Choroid plexus epithelial cell (primary cell): ENCODE measurements at places on chromosomes 7 and 10.
A peak's percentile ranks its signal among the peaks of the same experiment; 100 is the strongest.

GRCh38 chr10:116109481-116109880 lies 163.5 kb downstream of the GFRA1 start:
- no peak for DNase-seq

GRCh38 chr10:118698421-118698820 lies 56.3 kb downstream of the CACUL1 start:
- DNase-seq, result peak; percentile 82

DNA sequence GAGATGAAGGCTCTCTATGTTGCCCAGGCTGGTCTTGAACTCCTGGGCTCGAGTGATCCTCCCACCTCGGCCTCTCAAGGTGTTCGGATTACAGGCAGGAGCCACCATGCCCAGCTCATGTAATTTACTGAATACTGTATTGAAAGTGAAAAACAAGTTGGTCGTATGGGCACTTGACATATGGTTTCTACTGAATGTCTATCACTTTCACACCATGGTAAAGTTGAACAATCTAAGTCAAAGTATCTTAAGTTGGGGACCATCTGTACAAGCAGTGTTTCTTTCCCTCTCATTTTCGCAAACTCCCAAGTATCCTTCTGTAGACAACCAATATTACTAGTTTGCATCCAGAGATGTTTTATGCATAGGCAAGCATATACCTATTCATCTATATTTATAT lies 116.6 kb downstream of the TMEM178B start:
- no peak for DNase-seq

DNA sequence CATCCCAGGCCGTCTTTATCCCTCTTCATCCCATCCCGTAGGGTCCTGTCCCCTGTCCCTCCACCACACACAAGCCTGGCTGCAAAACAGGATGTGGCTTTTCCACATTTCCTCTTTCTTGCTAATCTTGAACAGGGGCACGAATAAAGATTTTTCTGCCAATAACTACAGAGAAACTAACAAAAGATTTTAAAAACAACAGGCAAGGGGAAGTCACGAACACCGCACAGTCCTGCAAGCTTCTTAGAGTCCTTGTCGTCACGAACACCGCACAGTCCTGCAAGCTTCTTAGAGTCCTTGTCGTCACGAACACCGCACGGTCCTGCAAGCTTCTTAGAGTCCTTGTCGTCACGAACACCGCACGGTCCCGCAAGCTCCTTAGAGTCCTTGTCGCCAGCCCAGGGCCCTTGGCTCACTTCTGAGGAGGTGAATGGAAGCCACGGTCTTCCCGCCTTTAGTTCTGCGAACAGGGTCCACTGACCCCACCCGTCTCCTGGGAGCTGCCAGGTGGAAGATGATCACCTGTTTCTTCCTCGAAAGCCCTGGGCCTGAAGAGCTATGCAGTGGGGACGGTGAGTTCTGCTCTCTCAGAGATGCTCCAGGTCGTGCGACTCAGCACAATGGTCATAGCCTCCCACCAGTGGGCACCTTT lies 10.3 kb upstream of the INSIG1 start:
- no peak for DNase-seq

GRCh38 chr7:20440472-20441105 lies 109.9 kb downstream of the ITGB8 start:
- DNase-seq, result peak; percentile 75

GRCh38 chr7:44067064-44067951 lies 1.9 kb upstream of the PGAM2 start:
- no peak for DNase-seq

GRCh38 chr10:101894742-101895141 lies 51.1 kb upstream of the KCNIP2 start:
- DNase-seq, result no peak

DNA sequence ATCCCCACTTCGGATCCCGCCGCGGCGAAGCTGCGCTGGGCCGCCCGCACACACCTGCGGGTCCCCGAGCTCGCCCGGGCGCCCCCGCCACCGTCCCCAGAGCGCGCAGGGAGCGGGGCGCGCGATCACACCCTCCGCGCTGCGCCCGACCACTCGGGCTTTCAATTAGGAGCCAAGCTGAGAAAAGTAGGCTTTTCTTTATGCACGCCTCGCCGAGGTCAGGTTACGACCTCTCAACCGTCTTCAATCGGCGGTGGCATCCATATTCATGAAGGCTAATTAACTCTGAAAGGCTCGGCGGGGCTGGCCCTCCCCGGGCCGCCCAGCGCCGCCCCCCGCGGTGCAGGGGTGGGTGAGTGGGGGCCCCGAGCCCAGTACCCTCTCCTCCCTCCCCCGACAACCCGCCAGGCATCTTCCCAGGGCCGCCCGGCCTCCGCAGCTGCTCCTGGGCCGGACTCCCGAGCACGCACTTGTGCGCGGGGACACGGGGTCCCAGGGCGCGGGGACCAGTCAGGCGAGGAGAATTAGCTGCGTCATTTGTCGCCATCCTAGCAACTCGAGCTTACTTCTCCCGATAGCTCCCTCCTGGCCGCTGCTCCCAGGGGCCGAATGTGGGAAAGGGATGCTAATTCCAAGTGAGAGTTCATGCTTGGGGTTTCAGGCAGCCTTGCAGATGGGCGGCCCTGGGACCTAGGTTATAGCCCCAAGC lies 155.5 kb upstream of the LYZL2 start:
- DNase-seq, result peak; percentile 79

DNA sequence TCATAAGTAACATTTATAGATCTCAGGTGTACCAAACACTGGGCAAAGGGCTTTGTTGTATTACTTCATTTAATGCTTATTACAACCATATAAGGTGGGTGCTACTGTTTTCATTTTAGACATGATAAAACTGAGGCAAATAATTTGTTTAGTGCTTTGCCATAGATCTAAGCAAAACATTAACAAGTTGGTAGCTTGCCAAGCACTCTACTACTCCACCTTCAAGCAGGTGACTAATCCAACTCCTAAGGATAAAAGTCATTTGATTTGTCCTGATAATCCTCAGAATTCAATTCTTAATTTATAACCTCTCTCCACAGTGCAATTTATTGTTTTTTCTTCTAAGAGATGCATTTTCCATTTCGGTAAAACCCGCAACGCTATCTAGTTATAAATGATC lies 646.4 kb downstream of the GRM8 start:
- DNase-seq, result no peak

GRCh38 chr10:6212806-6213205 lies 10.1 kb downstream of the PFKFB3 start:
- no peak for DNase-seq

- no peak for DNase-seq
These were observed 6.0 kb downstream of the MYL7 start for GRCh38 chr7:44134943-44135628.

GRCh38 chr7:6398943-6399342 lies 48.8 kb downstream of the DAGLB start:
- peak; percentile 46 for DNase-seq

DNA sequence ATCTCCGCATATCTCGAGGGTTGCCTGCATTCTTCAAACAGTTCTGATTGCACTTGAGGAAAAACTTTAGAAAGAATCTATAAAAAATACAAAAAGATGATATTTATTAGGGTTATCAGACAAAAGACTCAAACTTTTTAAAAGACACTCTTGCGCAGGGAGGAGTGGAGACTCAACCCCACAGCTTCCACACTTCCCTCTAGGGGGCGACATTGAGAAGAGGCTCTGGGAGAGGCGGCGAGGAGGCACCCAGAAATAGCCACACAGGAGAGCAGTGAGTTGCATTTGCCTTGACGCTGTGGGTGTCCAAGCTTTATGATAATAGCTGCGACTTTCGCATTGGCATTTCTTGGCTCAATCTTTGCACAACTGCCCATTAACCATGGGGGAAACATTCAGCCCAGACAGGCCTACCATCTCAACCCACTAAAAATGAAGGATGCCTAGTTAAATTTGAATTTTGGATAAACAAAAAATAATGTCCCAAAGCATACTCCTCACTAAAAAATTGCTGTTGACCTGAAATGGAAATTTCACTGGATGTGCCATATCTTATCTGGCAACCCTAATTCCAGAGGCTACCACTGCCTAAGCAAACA lies 86.2 kb downstream of the EBF3 start:
- peak; percentile 3 for DNase-seq

DNA sequence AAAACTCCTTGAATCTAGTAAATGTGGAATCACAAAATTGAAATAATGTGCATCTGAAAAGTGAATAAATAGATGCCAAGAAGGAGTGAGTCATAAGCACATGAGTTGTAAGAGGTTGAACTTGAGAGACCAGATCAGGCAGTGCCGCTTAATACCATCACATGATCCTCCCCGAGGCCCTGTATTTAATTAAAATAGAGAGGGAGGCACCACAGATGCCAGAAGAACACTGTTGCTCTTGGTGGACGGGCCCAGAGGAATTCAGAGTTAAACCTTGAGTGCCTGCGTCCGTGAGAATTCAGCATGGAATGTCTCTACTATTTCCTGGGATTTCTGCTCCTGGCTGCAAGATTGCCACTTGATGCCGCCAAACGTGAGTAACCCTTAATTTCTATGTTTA lies at the start of gene GPNMB:
Gene GPNMB, plus strand, starts transcription at position 221 of the 400 bp plus-strand sequence. Its CDS starts 83 bp downstream, at position 304.
- peak; percentile 92 for DNase-seq

GRCh38 chr7:93178213-93178612 lies 30.0 kb upstream of the SAMD9L start:
- DNase-seq, result peak; percentile 36

- peak; percentile 18 for DNase-seq
These were observed 84.7 kb upstream of the DKK1 start for GRCh38 chr10:52229291-52229931.

GRCh38 chr10:125823663-125824251 lies 411 bp downstream of the BCCIP start:
- peak; percentile 19 for DNase-seq

- DNase-seq, result peak; percentile 38
These were observed 133.1 kb downstream of the TFPI2 start for GRCh38 chr7:93757426-93757825.

DNA sequence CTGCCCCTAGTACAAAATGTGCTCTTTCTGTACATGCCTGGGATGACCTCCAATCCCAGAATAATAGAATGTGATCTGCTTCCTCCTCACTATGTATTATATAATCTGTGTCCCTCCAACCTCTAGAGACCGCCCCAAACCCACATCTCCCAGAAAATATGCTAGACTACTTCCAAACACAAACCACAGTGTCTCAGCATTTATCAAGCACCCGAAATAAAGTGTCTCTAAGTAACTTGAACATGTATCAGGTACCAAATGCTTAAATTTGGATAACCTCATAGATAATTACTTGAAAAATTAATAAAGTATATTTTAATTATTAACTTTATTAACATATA lies 16.1 kb downstream of the LYZL1 start:
- DNase-seq, result no peak

GRCh38 chr7:85237721-85238120 lies 50.9 kb upstream of the SEMA3D start:
- peak; percentile 5 for DNase-seq

DNA sequence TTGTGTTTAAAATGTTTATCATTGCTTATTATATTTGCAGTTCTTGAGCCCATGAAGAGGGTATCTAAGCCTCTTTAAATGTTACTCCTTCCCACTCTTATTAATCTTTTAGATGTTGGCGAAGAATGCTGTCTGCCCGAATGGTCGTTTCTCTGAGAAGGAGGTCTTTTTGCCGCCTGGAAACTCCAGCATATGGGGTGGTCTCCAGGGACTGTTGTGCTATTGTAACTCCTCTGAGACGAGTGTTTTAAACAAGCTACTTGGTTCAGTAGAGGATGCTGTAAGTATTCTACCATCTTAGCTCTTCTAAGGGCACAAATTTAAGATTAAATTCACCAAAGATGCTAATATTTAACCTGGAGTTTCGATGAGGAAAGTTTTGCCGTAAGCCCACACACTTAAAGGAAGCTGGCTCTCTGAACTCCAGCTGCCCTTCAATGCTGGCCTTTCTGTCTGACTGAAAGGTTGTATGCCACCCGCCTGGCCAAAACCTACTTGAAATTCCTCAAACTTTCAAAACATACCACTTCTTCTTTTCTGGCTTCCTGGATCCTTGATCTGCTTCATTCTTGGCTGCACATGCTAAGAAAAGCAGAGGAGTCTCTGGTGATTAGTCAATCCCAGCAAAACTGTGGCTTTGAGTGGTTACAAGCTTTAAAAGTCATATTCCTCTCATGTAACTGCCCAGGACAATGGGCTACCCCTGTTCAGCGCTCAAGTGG lies 74.7 kb downstream of the ABCA13 start:
- peak; percentile 38 for DNase-seq

GRCh38 chr7:139618482-139619366 lies 95.2 kb downstream of the CLEC2L start:
- peak; percentile 56 for DNase-seq

DNA sequence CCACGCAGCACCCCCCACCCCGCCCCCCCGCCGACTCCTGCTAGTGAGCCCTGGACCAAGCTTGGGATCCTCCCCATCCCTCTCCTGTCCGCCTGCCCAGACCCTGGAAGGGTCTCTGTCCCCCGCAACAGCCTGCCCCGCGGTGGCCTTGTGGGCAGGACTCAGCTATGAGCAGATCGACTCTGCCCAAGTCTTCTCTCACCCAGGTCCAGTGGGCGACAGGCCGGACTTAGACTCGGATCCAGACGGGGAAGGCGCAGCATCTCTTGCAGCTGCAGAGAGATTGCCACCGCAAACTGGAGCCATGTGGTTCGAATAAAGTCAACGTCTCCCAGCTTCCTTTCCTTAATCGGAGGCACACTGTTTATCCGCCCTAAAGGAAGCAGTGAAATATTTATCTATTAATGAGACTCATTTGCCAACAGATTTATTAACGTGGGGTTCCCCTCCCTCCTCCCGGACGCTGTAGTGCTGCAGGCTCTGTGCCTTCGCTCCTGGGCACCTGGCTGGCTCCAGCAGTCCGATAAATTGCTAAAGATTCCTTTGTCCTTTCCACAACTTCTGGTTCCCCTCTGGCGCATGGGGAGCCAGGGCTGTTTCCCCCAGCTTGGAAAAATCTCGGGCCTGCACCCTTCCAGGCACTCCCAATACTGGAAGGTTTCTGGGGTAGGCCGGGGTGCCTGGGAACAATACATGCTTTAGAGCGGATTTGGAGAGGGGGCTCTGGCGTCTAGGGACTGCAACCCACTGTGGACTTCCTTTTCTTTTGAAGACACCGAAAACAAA lies 634 bp upstream of the HOXA7 start:
- no peak for DNase-seq

DNA sequence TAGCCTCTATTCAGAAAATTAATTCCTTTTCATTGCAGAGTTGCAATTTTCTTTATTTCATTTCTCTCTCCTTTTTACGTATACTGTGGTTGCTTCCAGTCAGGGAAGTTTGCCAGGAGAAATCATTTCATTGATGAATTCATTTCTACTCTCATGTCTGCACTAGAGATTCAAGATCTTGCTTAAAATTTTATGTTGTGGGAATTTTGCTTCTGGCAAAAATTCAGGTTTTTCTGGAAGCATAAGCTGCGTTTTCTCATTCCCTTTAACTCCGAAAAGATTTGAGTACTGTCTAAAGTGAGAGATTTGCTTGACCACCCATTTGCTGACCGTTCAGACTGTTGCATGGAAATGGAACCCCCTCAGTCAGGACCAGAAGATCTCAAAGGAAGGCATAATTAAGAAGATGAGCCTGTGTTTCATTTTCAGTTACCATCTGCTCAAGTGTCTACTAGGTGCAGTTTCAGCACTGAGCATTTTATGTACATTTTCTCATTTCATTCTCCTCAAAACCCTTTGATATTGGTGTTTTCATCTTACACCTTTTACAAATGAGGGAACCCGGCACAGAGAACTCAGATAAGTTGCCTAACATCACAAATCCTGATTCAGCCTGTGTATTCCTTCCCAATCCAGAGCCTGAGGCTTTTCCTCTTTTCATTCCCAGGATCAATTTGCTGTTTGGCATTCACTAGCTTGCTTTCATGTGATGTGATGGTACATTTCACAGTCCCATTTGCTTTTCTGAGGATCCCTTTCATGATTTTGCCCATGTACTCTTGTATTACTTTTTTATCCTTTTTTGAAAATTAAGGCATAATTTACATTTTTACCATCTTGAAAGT lies 3.9 kb downstream of the PTPRZ1 start:
- no peak for DNase-seq
